ENCODE measurements at places on chromosomes 5 and 9.

DNA sequence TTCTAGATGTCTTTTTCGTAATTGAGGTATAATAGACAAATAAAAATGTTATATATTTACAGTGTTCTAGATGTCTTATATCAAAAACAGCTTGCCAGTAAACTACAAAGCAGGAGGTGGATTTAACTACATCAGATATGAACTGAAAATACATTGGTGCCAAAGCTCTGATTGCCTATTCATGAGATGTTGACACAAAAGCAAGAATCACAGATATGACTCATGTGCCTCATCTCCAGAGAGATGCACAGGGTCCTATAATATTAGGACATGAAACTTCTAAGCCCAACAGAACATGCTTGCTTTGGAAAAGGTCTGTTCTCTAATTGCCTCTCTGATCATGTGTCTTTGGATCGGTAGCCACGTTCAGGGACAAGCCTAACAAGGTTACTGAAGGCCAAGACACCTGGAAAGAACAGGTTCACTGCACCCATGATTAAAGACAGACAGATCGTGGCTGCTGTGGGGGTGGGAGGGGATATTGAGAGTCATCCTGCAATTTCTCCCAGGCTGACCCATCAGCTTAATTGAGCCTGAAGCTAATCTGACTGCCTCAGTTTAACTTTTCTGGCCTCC is 16.8 kb downstream of the ABCA1 start:
- H3K4me1 ChIP-seq, result peaks cover 10% of the 10 kb centered on the region
- H3K4me3 ChIP-seq, result no peak overlapping the region
- H3K27ac ChIP-seq, result no peak overlapping the region
- H3K36me3 ChIP-seq, result no peaks in the 10 kb centered on the region
- H3K27me3 ChIP-seq, result no peaks in the 10 kb centered on the region

- H3K36me3 ChIP-seq, result peaks cover 2% of the 10 kb centered on the region
- DNase-seq, result no peak
- no peaks in the 10 kb centered on the region for H3K4me1 ChIP-seq
- no peaks in the 10 kb centered on the region for H3K27me3 ChIP-seq
Measured at GRCh38 chr9:121312169-121312568, 44.2 kb downstream of the GSN start.

DNA sequence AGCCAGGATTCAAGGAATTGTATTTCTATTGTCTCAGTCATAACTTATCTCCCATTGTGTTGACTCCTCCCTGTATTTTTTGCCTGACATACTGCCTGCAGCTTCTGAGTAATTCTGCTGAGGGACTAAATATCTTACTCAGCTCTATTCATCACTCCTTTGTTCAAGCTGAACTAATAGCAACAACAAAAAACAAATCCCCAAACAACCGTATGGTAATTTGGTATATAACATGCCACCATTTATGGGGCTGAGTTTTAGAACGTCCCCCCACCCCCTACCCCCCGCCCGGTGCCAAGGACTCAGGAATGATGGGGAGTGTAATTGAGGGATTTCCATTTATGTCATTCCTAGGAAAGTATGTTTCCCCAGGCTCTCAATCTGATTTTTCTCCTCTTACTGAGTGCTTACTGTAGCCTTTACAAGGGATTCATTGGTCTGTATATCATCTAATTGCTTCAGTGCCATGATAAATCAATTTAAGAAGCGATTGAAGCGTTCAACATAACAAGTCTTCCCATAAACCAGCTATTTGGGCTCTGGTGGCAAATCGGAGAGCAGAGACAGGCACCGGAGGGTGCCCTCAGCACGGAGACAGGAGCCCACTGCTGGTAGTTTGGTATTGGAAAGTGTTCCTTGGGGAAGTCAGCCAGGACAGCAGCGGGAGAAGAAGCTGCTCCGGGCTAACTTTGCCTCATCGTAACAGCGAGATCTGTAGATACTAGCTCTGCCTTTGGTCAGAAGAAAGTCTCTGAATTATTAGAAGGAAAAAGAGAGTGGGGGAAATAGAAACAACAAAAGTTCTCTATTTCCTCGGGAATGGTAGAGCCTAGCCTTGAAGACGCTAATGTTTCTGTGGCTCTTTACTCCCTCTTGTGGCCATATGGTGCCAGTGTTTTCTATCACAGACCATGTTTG is 40.7 kb upstream of the HSD17B4 start:
- no peaks in the 10 kb centered on the region for H3K36me3 ChIP-seq
- DNase-seq, result peak; percentile 78
- H3K4me3 ChIP-seq, result peak overlapping the region; percentile 90
- no peaks in the 10 kb centered on the region for H3K4me1 ChIP-seq
- H3K27me3 ChIP-seq, result no peaks in the 10 kb centered on the region

GRCh38 chr9:117116084-117116483 is 298.8 kb downstream of the ASTN2 start:
- no peaks in the 10 kb centered on the region for H3K4me1 ChIP-seq
- no peak for DNase-seq
- no peak overlapping the region for H3K4me3 ChIP-seq

GRCh38 chr5:172451771-172452197 is 2.5 kb downstream of the SH3PXD2B start:
- no peak overlapping the region for H3K4me3 ChIP-seq
- H3K27me3 ChIP-seq, result no peaks in the 10 kb centered on the region
- H3K27ac ChIP-seq, result no peak overlapping the region
- no peaks in the 10 kb centered on the region for H3K36me3 ChIP-seq
- no peaks in the 10 kb centered on the region for H3K4me1 ChIP-seq

DNA sequence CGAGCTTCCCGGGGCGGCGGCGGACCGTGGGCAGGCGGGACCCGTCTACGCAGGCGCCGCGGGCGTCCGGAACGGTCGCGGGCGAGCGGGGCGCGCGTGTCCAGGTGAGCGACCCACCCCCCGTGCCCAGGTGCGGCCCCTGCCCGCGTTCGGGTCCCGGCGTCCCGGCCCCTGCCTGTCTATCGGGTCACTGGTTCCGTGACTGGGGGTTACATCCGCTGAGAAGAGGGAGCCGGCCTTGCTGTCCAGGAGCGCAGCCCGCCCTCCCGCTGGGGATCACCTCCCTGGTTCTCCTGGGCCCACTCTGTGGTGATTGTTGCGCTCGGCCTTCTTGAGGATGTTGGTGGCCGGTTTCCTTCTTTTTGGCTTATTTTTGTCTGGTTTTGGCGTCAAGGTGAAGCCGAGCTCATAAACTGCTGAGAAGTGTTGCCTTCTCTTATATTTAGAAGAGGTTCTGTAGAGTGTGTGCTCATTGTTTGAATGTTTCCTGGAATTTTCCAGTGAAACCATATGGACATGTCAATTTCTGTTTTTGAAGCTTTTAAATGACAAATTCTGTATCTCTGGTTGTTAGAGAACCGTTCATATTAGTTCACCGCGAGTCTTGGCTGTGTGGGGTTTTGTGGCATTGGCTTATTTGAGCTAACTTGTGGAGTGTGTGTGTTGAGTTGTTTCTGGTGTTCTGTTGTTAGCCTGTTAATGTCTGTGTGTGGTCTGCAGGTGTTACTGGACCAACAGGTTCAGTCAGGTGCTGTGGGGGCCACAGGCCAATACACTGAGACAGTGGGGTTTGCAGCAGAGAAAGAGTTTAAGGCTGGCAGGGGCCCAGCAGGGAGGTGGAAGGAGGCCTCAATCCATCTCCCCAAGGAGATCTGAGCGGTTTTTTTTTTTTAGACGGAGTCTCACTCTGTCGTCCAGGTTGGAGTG is 621 bp downstream of the CEP72 start:
- H3K4me3 ChIP-seq, result peak overlapping the region; percentile 93
- H3K27ac ChIP-seq, result no peak overlapping the region
- no peaks in the 10 kb centered on the region for H3K27me3 ChIP-seq

All from aorta (tissue), 5 donors.